ENCODE measurements at places on chromosomes 5 and 9.

DNA sequence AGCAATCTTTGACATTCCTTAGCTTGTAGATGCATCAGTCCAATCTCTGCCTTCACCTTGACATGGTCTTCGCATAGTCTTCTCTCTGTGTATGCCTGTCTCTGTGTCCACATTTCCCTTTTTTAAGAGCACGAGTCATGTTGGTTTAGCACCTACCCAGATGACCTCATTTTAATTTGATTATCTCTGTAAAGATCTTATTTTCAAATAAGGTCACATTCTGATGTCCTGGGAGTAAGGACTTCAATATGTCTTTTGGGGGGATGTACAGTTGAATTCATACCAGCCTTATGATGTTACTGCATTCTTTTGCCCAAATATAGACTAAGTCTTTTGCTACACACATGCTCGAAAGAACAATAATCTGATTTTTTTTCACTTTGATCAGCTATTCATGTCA, 6.9 kb downstream of the KCTD16 start:
- no peak for DNase-seq

GRCh38 chr5:175879743-175880142, 8.4 kb downstream of the CPLX2 start:
- no peak for DNase-seq

GRCh38 chr9:91547081-91547480, 123.4 kb upstream of the NFIL3 start:
- DNase-seq = no peak

- no peak for DNase-seq
Observed at GRCh38 chr9:70259512-70259802, 679 bp downstream of the SMC5 start.

GRCh38 chr9:38276771-38277439, 115.6 kb upstream of the ALDH1B1 start:
- no peak for DNase-seq

DNA sequence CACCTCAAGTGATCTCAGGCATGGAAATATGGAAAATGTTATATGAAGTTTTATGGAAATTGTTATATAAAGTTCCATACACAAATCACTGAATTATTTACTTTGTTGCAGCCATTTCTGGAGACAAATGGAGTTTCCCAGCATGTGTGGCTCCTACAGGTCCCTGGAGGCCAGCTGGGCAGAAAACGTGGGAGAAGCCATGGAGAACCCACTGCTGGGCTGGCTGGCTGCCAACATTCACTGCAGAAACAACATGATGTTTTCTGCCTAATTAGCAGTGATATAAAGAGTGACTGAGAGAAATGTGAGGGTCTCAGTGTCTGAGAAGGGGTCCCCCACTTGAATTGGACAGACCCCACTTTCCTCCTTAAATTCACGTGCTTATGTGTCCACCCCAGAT, 208.8 kb upstream of the IRX2 start:
- DNase-seq = no peak

DNA sequence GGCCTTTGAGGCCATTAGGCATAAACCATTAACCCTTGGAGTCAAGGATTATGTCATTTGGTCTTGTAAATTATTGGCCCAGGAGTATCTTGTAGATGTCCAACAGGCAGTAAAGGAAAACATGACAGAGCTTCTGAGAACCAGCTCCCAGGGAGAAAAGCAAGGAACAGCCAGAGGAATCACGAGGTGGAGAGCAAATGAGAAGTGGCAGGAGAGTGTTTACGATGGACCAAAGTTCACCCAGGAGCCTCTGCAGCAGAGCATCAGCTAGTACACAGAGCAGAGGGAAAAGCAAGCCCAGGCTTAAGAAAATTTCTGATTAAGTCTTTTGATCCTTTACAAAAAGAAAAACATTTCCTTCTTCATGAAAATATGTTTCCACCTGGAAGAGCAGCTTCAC, 206.2 kb downstream of the NDUFS4 start:
- DNase-seq = no peak

DNA sequence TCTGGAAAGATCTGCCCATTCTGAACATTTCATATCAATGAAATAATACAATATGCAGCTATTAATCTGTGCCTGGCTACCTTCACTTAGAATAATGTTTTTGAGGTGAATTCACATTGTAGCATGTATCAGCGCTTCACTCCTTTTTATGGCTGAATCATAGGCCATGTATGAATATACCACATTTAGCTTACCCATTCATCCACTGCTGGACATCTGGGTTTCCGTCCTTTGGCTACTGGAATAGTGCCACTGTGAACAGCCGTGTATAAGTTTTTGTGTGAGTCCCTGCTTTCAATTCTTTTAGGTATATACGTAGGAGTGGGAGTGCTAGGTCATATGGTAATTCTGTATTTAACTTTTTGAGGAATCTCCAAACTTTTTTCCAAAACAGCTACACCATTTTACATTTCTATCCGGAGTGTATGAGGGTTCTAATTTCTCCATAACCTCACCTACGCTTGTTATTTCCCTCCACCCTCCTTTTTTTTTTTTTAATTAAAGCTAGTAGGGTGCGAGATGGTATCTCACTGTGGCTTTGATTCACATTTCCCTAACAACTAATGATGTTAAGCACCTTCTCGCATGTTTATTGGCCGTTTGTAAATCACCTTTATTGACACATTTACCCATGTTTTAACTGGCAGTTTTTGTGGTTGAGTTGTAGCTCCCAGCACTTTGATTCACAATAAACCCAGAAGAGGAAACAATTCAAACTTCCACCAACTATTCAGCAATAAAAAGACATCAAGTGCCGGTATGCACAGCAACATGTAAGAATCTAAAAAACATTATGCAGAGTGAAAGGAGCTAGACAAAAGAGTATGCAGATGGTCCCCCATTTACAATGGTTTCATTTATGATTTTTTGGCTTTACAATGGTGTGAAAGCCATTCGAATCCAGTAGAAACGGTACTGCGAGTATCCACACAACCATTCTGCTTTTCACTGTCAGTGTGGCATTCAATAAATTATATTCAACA, 8.1 kb downstream of the SEMA4D start:
- DNase-seq = no peak

DNA sequence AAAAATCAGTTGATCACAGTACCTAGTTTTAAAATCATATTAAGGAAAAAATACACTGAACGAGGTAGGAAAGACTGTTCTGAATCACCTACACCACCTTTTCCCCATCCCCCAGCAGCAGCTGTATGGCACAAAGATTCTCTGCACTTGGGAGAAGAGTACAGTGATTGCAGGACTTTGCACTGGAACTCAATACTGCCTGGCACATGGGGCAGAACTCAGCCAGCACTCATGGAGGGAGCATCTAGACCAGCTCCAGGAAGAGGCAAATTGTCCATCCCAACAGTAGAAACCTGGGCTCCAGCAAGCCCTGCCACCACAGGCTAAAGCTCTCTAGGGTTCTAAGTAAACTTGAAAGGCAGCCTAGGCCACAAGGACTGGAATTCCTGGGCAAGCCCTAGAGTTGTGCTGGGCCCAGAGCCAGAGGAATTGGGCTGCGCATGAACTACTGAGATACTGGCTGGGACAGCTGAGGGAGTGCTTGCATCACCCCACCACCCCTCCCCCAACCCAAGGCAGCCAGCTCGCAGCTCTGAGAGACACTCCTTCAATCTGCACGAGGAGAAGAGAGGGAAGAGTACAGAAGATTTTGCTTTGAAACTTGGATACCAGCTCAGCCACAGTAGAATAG, 654.4 kb upstream of the CDH6 start:
- no peak for DNase-seq

GRCh38 chr5:96807075-96807654, 580 bp downstream of the ERAP1 start:
- DNase-seq = peak; percentile 66

DNA sequence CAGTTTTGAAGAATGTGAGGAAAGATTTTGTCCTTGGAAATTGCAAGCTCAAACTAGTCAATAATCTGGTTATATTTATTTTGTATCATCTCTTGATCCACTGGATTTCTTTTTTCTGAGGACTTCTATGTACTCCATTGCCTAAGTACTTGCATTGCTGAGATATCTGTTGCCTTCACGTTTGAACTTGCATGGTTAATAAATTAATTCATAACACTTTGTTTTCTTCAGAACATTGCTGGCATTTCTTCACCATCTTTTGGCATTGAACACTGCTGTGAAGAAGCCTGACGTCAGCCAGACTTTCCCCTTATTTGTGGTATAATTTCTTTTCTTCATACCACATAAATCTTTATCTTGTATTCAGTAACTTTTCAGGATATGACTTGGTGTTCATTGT, 246.0 kb upstream of the KIF2A start:
- no peak for DNase-seq

DNA sequence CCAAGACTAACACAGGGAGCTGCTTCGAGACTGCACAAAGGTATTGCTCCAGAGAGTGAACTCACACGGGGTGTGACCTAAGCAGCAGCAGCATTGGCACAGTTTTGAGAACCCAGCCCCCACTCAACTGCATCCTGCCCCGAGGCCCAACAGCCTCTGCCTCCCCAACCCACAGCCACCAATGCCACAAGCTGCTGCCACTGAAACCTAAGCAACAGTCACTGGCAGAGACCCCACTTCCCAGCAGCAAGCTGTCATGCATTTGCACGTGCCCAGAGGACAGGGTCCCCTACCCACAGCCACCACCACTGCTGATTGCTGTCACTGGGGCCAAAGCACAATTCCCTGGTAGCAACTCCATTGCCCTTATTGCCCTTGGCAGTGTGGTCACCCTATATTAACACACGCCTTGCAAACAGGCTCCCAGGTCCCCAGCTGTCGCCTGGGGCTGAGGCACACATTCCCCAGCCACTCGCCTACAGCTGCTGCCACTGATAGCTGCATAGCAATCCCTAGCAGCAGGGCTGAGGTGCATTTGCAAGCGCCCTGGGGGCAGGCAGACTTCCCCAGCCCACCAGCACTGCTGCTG, 141.0 kb downstream of the AGTPBP1 start:
- no peak for DNase-seq

GRCh38 chr5:148713735-148714508, 59.6 kb upstream of the HTR4 start:
- no peak for DNase-seq

DNA sequence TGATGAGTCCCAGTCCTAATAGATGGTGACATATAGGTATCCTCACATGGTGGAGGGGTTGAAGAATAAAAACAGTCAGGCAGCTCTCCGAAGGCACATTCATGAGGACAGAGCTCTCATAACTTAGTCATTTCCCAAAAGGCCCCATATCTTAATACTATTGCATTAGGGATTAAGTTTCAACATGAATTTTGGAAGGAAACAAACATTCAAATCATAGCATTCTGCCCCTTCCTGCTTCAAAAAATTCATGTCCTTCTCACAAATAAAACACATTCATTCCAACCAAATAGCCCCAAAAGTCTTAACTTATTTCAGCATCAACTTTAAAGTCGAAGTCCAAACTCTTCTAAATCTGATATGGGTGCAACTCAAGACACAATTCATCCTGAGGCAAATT, 277.2 kb upstream of the NR4A3 start:
- DNase-seq = no peak

DNA sequence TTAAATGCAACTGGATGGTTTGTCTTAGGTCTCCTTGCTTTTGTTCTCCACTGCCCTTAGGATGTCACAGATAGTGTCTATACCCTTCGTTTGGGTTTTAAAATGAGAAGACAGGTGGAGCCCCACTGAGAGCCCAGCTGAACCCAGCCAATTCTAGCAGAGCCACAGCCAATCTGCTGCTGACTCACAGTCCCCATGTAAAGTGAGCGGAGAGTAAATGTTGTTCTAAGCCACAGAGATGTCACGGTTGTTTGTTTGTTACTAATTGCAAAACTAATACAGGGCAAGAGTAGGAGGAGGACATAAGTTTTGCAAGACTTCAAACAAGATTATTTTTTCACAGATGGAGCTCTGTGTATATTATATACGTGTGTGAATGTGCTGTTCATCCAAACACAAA, 50.5 kb upstream of the AGXT2 start:
- no peak for DNase-seq

GRCh38 chr9:4220346-4220745, 79.5 kb downstream of the GLIS3 start:
- DNase-seq = no peak

- no peak for DNase-seq
Observed at GRCh38 chr5:143183989-143184388, 219.5 kb downstream of the NR3C1 start.

DNA sequence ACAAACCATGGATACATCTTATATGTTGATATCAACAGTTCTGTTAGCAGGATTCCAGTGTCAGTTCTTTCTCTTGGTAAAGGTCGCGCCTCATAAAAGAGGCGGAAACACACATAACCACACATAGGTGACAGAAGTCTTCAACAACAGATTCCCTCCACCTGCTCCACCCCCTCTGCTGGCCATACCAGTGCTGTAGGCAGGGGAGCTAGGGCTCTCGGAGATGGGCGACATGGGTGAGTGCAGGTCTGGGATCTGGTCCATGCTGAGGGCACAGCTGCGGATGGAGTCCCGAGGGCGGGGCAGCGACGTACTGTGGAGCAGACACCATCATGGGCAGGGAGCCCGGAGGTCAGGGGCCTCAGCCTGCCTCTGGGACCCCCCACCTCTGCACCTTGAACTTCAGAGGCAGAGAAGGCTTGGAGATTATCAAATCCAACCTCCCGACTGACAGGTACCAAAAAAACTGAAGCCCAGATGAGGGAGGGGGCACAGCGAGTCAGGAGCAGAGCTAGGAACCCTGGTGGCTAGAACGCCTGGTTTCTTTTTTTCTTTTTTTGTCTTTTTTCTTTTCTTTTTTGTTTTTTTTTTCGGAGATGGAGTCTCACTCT, 12.0 kb upstream of the TOR2A start:
- DNase-seq = no peak

- no peak for DNase-seq
Observed at GRCh38 chr5:157732596-157733262, 1.5 kb downstream of the THG1L start.
